ENCODE measurements at places on chromosomes 11 and 22. TPM values are rescaled to one million over a fixed set of nuclear protein-coding genes. Genes with fewer than 3 reads are reported as not detected.
A peak's percentile ranks its signal among the peaks of the same experiment; 100 is the strongest.

KIRREL3 gene
- total RNA-seq: 1.1 TPM

UCP3 gene
- not detected for total RNA-seq

GRCh38 chr11:104876324-104876723 lies 21.9 kb downstream of the CASP12 start:
- no peak for DNase-seq

DNA sequence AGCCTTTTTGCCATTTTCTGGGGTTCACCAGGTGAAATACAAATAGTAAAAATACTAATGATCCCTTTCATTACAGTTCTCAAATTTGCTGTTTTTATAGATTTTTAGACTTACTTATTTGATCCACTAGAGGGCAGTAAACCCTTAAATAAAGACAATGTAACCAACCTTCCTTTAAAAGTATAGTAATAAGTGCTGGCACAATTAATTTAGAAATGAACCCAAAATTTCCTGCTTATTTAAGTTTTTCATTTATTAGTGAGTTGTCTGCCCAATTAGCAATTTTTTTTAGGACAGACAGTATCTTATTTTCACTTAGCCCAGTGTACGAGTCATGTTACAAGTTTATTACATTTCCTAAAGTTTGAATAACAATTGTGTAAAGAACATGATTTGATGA lies 4.7 kb downstream of the DDIAS start:
- DNase-seq: peak; percentile 42

DNA sequence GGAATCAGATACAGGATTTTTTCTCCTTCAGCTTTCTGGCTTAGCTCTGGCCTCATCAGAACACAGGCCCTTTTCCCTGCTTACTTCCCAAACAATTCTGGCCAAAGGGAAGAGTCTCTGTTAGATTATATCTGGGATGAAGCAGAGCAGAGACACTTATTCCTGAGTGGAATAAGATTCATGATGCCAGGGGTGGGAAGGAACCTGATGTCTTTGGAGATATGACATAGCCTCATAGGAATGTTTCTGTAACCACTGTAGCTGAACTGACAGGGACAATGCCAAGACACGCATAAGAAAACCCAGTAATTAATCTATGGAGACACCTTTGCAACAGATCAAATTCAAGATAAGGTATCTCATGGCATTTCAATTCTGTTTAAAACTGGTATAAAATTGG lies 177.1 kb upstream of the RAG2 start:
- no peak for DNase-seq

DNA sequence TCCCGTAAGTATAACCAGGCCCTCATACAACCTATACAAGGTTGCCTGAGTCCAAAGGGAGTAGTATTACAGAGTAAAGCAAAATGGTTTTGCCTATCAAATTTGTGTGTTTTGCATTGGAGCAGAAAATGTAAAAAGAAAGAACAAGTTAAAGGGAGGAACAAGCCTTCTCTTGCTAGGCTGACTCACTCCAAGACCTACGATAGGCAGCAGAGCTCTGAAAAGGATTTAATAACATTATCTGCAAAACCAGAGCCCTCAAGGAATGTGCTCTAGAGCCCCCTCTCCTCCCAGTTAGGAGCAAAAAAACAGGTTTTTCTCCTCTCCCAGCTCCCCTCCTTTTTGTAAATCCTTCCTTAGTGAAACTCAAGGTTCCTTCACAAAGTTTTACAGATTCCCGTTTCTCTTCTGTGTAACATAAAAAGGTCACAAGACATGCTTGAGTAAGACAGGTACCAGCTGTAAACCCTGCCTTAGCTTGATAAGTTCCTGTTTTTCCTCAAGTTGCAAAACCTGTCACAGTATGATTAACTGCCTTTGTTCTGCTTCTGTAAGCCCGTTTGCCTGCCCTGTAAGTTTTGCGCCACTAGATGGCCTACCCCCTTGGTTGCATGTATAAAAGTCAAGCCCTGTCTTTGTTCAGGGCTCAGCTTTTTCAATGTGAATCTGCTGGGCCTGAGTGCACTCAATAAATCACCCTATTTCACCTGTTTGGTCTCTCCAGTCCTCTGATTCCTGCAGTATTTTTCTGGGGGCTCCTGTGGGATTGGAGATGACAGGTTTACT lies 498.2 kb downstream of the KCNA4 start:
- peak; percentile 4 for DNase-seq

GRCh38 chr11:17722000-17722643 lies 2.8 kb downstream of the MYOD1 start:
- peak; percentile 70 for DNase-seq

Data from neural progenitor cell (in vitro differentiated cells).